ENCODE measurements at places on chromosomes 16 and 17.

- no peak for DNase-seq
Measured at GRCh38 chr16:86946396-86946795, 368.0 kb downstream of the FOXL1 start.

DNA sequence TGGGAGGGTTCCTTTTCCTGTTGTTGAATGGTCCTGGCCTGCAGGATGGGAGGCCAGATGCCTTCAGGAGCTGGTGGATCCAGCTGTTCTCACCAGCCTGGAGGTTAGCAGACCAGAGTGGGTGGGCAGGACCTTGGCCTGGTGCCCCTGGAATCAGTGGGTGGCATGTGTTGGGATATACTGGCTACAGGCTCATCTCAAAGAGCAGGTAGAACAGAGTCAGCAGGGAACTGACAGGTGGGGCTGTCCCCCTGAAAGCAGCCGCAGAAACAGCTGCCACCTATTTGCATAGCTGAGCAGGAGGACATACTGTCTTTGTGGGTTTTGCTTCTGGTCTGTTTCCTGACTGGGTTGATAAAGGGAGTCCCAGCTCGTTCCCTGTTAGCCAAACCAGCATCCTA, 144.1 kb downstream of the RAB11FIP4 start:
- DNase-seq: peak; percentile 32

DNA sequence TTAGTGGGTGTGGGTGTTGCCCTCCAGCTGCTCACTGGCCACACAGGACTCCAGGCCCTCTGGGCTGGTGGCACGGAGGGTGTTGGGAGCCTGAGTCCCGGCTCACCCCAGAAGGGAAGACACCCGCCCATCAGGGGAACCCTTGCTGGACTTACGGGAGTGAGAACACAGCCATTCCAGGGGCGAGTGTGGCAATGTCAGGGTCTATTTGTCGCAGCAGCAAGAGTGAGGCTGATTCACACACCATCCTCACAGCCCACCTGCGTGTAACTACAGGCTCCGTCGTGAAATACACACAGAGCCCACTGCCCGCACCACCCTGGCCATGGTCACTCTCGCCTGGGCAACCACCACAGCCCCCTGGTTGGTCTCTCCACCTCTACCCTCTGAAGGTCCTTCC, 17.8 kb upstream of the AATK start:
- DNase-seq: no peak

DNA sequence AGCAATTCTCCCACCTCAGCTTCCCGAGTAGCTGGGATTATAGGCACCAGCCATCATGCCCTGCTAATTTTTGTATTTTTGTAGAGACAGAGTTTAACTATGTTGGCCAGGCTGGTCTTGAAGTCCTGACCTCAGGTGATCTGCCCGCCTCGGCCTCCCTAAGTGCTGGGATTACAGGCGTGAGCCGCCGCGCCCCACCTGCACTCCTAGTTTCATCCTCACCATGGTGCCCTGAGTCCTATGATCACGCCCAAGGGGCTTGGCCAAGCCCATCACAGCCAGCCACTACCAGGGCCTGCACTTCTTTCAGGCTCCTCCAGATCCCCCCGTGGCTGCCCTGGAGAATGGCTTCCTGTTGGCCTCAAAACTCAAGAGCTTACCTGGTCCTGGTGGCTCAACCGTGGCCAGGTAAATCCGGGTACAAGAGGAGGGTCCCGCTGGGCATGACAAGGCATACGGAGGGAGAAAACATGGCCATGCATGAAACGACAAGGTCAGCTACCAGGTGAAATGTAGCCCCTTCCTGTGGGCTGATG, 20.4 kb upstream of the TFAP4 start:
- no peak for DNase-seq

DNA sequence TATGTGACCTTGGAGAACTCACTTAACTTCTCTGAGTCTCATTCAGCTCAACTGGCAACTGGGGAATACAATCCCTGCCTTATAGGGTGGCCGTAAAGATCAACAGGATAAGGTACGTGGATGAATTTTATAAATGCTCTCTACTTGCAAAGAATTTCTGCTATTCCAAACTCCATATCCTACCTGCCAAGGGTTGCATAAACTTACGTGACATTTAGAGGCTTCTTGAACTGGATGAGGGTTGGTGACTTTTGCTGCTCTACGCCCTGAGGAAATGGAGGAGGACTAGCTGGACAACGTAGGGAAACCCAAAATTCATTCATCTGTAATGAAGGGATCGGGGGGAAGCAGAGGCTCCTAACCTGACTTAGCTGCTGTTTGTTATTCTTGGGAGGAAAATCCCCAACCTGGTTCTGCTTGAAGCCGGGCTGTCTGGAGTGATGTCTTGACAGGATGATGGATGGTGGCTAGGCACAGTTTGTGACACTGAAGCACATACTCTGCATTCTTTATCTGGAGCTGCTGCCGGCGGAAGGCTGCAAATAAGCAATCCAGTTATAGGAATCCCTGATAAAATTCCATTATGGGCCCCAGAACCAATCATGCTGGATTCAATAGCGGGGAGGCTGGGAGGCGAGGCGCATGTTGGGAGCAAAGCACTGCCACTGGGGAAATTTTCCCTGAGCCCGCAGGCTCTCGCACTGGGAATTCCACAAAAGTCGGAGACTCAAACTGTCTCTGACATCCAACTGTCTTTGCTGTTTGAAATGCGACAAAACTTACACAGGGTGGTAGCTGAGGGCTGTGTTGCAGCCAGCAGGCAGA, 94.7 kb upstream of the SDK2 start:
- DNase-seq: no peak

GRCh38 chr17:53571342-53571741, 251.4 kb upstream of the KIF2B start:
- DNase-seq: no peak

GRCh38 chr17:74271281-74271680, 2.8 kb upstream of the DNAI2 start:
- DNase-seq: no peak

GRCh38 chr16:11045846-11046245, 101.5 kb downstream of the CLEC16A start:
- no peak for DNase-seq

GRCh38 chr17:4542003-4542725, 13.0 kb downstream of the MYBBP1A start:
- no peak for DNase-seq

DNA sequence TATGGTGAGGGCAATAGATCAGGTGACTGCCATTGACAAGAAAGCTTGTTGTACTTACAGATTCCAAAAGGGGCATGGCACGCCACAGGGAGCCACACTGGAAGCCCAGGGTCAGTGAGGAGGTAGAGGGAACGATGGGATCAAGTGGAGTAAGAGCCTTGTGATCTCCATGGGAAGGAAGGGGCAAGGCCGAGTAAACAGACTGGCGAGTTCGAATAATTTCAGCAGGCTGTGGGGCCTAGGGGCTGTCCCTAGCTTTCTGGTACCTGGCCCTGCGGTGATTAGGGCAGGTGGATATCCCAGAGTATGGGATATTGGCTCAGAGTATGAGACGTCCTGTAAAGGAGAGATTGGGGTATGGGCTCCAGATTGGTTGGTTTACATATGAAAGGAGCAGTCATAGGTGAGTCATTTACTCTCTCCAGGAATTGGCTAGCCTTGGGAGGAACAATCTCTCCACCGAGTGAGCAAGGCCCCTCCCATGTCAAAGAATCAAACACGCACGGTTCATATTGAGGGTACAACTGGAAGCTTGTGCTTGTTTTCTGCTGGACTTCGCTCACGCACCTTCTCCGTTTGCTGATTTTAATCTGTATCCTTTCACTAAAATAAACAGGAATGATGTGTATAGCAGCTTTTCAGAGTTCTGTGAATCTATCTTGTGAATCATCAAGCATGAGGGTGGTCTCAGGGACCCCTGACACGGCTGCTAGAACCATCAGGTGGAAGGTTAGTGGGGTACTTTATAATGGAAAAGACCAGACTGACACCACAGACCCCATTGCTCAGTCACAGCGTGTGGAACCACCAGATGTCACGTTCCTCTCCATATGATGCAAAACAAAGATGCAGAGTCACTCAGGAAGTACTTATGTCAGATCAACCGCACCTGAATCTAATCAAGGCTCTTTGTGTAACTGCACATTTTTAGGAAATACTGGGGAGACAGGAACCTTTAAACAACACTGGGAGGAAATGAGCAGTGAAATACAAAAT, 27.9 kb downstream of the GABARAPL2 start:
- DNase-seq: no peak

GRCh38 chr17:65123757-65124675, 13.2 kb upstream of the RGS9 start:
- no peak for DNase-seq

- DNase-seq: no peak
Measured at GRCh38 chr16:59913666-59914065, 1179.5 kb upstream of the GOT2 start.

- DNase-seq: no peak
Measured at GRCh38 chr16:78490431-78490830, 391.0 kb downstream of the WWOX start.

GRCh38 chr17:57186226-57187019, 69.9 kb upstream of the MSI2 start:
- DNase-seq: no peak

GRCh38 chr17:45060382-45060796, 728 bp upstream of the NMT1 start:
- DNase-seq: no peak

DNA sequence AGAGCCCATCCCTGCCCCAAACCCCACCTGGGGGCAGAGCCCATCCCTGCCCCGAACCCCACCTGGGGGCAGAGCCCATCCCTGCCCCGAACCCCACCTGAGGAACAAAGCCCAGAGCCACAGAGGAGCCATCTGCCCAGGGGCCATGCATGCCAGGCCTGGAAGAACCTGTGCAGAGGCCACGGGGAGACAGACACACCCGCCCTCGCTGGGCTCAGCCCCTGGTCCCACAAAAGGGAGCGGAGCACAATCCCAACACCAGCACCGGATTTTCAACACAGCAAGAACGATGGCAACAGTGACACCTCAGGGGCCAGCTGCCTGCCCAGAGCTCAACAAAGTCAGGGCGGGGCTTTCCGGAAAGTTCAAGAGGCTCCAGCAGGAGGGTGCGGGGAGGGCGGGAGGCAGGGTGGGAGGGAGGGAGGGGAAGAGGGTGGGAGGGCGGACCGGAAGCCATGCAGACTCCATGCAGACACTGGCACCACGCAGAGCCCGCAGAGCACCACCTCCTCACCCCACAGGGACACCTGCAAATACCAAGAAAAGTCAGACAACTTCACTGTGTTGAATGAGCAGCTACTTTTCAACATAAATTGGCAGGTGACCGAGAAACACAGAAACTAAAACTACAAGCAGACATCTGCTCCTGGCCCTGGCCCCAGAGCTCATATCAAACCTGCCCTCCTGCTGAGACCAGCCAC, 27.9 kb upstream of the C16orf95 start:
- DNase-seq: peak; percentile 14

DNA sequence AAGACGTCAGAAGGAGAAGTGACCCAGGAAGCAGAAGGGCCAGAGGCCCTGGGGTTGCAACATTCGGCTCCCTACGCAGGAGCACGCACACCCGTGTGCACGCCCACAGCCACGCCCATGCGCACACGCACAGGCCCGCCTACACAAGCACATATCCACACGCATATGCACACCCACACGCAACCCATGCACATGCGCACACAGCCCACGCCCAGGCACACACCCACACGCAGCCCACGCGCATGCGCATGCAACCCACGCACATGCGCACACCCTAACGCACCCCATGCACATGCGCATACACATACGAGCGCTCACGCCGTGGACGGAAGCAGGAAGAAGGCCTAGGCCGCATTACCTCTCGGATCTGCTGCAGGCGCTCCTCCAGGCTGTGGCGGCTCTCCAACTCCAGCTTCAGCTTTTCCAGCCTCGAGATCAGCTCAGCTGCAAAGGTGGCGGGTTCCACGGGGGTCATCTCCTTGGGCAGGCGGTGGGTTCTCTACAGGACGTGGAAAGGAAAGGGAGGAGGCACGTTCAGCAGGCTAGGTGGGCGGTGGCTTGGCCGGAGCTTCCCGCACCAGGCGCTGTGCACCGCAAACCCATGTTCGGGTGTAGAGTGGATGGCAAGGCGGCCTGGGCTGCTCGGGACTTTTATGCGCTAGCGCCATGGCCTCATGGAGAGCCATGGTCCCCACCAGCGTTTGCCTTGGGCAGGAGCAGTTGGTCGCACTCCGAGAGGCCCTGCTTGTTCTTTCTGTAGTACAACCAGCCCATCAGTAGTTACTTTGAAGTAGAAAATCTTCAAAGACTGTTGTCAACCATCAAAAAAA, 23.4 kb downstream of the AXIN2 start:
- no peak for DNase-seq

DNA sequence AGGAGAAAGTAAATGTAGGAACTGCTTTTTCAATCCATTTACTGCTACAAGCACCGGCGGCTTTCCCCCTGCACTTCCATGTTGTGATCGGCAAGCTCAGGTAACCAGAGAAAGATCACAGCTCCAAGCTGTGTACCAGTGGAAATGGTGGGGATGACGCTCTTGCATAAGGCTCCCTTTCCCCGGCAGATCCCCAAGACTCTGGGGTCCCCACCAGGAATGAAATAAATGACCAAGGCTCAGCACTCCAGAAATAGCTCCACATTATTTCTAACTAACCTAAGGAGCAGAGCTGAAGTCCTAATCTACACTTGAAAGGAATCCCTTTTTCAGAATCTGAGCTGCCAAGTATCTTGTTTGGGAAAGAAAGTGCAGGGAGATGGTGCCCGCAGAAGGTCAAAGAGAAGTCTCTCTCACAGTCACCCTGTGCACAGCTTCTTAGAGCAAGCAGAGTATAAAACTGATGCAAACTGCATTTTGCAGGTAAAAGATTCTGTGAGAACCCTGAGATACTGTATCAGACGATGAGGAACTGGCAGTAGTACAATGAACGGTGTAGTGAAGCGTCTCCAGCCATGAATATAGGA, 11.1 kb downstream of the GRB2 start:
- no peak for DNase-seq

DNA sequence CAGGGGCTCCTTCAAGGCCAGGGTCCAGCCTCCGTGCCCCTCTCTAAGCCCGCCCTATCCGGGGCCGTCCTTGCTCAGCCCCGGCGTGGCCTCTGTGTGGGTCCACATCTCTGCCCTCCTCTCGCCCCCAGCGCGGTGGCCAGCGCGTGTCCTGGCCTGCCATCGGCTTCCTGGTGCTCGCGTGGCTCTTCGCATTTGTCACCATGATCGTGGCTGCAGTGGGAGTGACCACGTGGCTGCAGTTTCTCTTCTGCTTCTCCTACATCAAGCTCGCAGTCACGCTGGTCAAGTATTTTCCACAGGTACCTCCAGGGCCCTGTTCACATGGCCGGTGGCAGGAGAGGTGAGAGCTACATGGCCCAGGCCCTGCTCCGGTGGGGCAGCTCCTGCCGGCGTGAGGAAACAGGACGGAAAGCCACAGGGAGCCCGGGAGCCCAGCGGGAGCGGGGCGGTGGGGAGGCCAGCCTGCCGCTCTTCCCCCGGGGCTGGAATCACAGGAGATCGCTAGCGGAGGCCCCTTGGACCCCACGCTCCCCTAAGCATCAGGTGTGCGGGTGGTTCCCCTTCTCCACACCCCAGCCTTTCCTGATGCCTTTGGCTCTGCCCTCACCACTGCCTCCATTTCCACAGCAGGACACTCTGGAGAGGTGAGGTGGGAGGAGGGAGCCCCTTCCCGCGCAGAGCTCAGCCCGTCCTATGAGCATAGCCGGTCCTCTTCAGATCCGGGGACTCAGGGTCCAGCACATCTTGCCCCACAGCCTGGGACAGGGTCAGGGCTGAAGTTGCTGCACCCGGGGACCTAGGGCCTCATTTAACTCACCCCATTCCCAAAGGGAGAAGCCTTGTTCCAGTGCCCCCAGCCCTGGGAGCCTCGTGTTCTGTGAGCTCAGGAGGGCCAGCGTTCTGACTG, 10.2 kb downstream of the TAX1BP3 start:
- no peak for DNase-seq
